ENCODE measurements at places on chromosomes 3 and 15.

DNA sequence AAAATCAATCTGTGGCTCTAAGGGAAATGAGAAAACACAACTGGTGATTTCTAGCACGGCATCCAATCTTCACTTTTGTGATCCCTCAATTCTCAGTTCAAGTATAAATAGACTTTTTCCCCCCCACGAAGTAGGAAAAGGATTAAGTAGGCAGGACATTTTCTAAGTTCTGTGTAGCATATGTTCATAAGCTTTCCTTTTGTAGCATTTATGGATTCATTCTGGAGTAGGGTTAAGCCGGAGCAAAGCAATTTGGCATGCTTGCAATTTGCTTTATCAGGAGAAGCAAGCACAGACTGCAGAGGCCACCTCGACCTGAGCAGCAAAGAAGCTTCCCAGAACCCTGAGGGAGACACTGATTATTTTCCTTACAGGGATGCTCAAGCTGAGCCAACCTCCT lies 66.3 kb downstream of the FHIT start:
- no peak for DNase-seq

- no peak for DNase-seq
These were observed 20.9 kb downstream of the IL12A start for GRCh38 chr3:160009525-160009924.

DNA sequence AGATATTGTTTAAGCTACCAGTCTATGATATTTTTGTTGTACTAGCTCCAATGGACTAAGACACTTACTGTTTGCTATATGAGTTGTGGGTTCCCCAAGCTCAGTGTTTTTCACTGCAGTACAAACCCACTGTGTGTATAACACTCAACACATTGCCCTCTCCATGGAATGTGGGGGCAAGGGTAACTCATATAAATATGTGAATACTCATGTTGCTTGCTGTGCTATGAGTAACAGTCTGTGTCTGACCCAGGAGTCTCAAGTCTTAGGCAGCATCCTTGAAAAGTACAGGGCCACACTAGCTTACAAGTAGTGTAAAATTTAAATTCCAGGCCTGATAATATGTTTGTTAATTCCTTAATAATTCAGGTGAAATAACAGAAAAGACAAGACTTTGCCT lies 22.5 kb upstream of the CNTN3 start:
- DNase-seq, result no peak

- no peak for DNase-seq
These were observed 389.1 kb upstream of the RARB start for GRCh38 chr3:25038922-25039321.

- DNase-seq, result no peak
These were observed 468.6 kb downstream of the CNTN6 start for GRCh38 chr3:1561427-1561826.

DNA sequence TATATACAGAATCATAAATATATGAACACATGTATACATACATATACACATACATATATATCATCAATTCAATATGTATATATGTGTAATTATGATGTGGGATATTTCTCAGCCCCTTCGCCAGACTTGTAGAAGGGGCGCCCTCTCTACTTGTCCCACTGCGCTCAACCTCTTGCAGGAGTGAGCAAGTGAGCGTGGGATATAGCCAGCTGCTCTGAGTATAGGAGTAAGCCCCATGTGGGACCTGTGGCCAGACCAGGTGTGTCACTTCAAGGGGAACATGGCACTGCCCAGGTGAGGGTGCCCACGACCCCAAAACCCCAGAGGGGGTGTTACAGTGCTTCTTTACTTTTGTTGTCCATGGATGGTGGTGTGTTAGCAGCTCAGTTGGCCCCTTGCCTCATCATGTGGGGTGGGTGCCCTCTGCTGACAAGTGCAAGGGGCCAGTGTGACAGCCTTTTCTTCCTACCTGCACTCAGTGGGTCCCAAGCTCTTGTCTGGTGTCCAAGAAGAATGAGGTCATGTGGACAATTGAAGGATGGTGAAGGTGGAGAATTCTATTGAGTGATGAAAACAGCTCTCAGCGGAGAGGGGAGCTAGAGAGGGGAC lies 304.1 kb downstream of the UNC13C start:
- no peak for DNase-seq

DNA sequence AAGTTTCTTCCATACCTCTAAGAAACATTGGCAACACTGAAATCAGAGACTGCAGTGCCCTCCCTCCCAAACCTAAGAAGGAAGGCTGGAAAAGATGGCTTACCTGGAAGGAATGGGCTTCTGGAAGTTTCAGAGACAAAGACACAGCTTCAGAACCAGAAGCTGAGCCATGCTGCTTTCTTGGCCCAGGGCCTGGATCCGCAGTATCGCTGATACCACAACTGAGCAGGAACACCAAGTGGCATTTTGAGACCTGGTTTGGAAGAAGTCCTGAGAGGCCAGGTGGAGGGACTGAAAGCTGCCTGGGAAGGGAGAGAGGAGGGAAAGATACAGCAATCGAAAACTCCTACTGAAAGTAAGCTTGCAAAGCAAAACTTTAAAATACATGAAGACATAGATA lies 19.8 kb downstream of the GPR160 start:
- no peak for DNase-seq

DNA sequence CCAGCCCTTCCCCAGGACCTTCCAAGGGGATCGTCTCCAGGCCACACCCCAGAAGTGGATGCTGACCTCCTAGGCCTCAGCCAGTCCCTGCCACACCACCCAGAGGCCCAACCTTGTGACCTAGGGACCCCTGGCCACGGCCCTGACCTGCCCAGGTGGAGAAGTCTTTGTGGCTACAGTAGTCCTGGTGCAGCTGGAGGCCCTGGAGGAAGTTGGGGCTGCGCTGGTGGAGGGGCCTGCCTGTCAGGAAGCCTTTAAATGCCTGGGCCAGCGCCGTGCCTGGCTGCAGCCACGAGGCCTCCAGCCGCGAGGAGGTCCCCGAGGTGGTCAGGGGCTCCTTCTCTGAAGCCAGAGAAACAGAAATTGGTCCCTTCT lies 23.4 kb downstream of the PLA2G4D start:
- no peak for DNase-seq

All from RWPE1 (cell line).